Mucosa of gallbladder (tissue), 1 donor: ENCODE measurements at places on chromosomes 12 and 14. TPM values are rescaled to one million over a fixed set of nuclear protein-coding genes. Genes with fewer than 3 reads are reported as not detected.

CCDC177 gene
- not detected for total RNA-seq

TSPAN11 gene
- 6.7 TPM for total RNA-seq

DNA sequence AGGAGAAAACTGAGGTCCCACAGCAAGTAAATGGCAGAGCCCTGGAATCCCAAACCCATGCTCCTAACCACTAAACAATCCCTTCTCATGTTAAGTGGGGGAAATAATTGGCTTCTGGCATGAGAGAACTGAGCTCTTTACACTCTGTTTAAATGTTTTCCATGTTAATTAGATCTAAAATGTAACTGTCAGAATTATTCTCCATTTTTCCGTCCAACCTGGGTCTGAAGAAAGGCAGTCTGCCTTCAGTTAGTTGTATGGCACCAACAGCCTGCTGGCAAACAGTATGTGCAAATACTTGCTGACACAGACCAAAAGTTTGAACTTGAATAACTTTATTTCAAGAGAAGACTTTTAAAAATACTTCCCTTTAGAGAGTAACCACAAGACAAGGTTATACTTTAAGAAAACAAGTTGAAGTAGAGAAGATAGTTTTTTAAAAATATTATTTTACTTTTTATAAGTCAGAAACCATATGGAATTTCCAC lies 59.7 kb downstream of the E2F7 start:
- no peak for DNase-seq

GRCh38 chr12:96570579-96570978 lies 81.2 kb downstream of the CFAP54 start:
- DNase-seq, result no peak

DNA sequence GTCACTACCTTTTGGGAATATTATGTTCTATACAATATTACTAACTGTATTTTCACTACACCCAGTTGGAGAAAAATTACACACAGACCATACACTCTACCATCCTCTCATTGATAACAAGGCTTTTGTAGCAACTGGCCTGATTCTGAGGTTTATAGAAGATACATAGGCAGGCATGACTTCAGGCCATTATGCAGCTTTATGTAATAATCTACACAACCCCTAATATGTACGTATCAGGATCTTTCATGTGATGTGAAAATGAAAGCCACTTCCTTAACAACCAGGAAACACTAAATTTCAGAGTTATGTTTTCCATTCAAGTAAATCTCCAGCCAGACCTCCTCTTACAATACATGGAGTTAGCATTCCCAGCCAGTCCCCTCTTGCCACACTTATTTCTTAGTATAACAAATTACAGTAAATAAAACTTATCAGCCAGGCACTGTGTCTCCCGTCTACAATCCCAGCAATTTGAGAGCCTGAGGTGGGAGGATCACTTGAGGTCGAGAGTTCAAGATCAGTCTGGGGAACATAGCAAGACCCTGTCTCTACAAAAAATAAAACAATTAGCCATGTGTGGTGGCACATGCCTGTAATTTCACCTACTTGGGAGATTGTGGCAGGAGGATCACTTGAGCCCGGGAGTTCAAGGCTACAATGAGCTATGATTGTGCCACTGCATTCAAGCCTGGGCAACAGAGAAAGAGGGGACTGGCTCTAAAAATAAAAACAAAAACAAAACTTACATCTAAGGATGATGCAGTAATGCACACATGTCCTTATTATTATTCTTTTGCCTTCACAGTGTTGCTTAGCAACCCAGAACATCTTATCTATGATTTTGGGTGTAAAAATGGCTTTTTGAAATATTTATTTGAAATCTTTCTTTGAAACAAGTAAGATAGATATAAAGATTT lies 10.4 kb upstream of the OSBPL8 start:
- no peak for DNase-seq

DNA sequence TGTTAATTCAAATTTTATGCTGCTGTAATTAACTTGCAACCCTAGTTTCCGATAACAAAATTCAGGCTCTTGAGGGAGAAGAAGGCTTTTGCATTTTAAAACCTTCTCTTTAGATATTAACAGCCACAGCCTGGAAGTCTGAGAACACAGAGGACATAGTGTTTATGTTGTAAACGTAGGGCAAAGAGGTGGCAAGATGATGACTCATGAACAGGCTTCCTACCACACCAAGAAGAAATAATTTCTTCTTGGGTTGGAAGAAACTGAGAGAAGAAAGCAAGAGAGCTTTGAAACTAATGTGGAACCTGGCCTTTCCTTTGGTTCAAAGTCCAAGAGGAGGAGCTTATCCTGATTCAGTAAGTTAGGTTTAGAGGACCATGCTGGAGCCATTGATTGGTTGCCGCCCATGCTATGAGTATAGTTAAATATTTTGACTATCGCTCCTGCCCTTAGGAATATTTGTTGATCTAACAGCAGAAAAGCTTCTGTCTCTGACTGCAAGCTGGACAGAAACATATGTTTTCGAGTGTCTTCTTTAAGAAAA lies 31.8 kb downstream of the CCDC198 start:
- DNase-seq, result peak; percentile 40

DNA sequence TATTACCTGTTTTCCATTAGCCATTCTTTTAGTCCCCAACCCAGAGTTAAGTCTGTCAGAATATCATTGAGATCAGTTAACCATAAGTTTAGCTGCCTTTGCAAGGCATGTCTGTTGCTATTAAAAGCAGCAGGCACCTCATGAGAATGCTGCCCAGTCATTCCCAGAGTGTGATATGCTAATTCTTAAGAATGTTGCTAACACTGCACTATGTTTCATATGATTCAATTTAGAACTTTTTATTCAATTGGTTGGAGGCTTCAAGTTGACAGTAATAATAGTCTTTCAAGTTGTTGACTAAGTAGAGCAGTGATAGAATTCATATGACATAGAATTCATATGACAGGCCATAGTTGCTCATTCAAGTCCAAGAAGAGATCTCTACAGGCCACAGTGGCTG lies 292.3 kb downstream of the FUT8 start:
- DNase-seq, result no peak

DNA sequence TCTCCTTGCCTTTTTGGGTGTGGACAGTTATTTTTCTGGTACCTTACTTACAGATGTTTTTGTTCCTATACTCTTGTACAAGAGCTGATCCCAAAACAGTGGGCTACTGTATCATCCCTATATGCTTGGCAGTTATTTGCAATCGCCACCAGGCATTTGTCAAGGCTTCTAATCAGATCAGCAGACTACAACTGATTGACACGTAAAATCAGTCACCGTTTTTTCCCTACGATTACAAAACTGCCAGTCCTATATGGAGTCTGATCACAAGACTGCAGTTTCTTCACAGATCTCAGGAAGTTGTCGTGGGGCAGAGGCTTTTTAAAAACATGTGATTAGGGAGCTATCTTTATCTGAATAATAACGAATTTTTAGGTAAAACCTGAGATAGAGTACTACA lies 1.3 kb downstream of the LYSET start:
- DNase-seq, result no peak

DNA sequence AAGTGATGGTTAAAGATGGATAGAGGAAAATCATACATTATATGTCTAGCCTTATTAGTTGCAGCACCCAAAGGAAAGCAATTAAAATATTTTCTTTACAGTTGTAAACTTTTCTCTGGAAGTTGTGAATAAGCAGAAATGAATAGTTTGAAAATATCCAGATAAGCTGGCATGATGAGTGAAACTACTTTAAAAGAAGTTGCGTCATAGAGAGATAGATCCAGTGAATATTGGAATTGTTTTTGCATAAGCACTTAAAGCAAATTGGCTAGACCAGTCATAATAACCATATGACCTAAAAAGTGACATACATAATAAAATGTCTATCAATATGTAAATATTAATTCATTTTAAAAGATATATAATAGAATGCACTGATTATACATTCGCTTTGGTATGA lies 132.1 kb downstream of the SOX5 start:
- DNase-seq, result no peak
